ENCODE measurements at places on chromosomes 1 and 21. TPM values are rescaled to one million over a fixed set of nuclear protein-coding genes. Genes with fewer than 3 reads are reported as not detected.

DNA sequence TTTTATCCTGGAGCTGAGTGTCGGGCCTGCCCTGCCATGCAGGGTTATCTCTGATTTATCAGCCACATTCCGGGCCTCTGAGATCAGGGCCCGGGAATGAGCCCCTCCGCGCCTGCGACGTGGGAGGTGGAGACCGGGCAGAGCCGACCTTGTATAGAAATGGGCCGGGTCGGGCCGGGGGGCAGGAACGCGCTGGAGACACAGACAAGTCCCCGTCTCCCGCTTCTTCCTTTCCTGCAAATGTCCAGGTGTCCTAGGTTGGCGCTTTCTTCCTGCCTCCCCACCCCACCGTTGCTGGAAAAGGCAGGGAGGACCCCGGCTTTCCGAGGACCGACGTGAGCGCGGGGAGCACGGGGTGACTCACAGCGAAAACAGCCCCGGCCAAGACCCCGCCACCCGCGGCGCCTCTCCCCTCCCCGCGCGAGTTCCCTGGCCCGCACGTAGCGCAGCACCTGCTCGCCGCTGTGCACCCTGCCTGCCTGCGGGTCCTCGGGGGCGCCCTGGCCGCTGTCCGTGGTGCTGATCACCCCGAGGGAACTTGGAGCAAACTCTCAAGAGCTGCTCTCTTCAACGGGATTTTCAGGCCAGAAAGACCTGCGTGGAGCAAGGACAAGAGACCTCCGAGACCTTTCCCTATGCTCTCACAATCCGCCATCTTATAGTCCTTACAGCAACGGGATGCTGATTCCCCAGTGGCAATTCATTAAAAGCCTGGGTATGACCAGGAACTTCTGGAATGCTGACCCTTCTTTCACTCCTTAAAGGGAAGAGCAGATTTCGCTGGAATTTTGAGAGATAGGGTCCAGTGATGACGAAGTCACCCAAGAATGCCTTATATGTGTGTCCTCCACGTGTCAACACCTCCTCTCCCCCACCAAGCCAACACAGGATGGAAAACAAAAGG, 475 bp upstream of the NPPB start:
- no peak for DNase-seq

GRCh38 chr1:41343790-41344699, 17.2 kb upstream of the FOXO6 start:
- no peak for DNase-seq

Gene FCRL1
- total RNA-seq, result not detected

DNA sequence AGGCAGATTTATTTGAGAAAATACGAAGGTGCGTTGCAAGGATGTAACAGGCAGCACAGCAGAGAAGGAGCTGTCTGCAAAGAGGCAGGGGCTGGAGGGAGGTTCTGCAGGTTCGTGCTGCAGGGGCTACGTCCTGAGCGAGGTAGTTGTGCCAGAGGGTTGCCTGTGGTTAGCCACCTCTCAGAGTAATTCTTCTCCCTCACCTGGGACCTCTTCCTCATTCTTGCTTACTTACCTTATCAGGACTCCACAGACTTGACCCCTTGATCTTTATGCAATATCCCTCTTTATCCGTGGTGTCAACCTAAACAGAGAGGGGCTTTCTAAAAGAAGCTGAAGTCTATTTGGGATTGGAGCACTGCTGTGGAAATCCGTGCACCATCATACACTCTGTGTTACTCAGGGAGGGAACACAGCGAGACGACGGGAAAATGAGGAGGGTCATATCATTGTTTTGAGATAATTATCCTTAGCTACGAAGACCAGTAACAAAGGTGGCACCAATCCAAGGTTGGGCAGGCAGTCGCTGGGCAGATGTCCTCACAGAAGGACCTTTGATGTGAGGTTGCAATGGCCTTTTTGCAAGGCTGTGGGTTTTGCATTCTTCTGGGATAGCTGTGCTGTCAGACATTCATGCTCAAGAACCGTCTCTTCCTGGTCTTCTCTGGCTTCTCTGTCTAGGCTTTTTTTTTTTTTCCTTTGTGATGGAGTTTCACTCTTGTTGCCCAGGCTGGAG, 82.8 kb downstream of the WDR4 start:
- DNase-seq, result no peak

Gene SELP
- total RNA-seq, result 2.0 TPM

All from activated naive CD4-positive, alpha-beta T cell treated with anti-CD3 and anti-CD28 coated beads, Interleukin-2, amount 50 U/mL, for 72 hours (primary cell).